ENCODE measurements at places on chromosomes 16 and 17.

GRCh38 chr17:50618300-50618699 lies 16.4 kb upstream of the ABCC3 start:
- no peak for DNase-seq

DNA sequence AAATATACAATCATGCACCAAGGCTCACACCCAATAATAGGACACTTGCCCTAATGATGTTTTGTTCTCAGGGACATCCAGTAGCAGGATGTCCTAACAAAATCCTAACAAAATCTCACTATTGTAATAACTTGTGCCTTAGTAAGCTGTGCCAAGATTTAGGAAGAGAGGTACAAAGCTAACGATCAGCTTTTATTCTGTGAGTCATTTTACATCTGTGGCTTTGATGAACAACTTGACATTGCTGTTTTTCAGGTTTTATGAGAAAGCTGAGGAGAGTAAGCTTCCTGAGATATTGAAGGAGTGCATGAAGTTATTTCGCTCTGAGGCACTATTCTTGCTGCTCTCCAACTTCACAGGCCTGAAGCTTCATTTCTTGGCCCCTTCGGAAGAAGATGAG lies 18.9 kb downstream of the OGFOD1 start:
- DNase-seq: no peak

DNA sequence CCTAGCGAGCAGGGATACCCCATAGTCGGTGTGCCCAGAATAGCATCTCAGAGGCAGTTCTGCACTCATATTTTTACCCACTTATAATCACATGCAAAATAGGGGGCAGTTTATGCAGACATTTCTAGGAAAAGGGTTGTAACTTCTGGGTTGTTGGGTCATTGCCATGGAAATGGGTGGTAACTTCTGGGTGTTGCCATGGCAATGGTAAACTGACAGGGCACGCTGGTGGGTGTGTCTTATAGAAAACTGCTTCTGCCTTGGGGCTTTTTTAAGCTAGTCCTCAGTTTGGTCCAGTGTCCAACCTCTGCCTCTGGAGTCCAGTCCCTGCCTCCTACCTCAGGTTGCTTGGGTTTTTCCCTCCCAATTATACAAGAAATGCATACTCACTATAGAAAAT lies 7.4 kb upstream of the SPAG9 start:
- DNase-seq: no peak

GRCh38 chr16:22324787-22325597 lies 27.8 kb downstream of the POLR3E start:
- no peak for DNase-seq

DNA sequence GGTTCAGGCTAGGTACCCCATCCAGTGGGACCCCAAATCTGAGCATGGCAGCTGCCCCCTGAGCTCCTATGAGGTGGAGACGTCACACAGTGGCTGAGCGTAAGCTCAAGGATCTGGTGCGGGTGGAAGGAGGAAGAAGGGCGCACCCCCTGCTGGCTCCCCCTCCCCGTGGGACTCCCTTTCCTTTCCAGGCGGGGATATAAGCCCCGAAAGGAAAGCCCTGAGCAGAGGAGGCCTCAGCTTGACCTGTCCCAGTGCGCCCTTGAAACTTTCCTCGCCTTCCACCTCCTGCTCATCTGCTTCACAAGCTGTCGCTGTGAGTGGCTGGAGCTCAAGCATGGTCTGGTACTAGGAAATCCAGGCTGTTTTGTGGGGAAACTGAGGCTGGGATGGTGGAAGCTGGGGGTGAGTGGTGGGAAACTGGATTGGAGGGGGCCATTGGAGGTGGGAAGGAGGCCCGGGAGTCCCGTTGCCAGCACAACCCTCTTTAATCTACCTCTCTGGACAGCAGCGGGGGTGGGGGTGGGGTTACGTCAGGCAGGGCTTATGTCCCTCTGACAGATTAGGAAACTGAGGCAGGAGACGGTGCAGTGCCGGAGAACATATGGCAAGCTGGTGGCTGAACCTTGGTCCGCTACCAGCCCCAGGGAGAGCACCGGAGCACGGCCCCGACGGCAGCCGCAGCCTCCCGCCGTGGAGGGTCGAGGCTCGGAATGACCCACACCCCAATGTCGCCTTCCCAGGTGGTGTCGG lies 92.3 kb upstream of the TMEM97 start:
- DNase-seq: no peak

GRCh38 chr16:67383284-67383683 lies 10.0 kb downstream of the TPPP3 start:
- DNase-seq: no peak

DNA sequence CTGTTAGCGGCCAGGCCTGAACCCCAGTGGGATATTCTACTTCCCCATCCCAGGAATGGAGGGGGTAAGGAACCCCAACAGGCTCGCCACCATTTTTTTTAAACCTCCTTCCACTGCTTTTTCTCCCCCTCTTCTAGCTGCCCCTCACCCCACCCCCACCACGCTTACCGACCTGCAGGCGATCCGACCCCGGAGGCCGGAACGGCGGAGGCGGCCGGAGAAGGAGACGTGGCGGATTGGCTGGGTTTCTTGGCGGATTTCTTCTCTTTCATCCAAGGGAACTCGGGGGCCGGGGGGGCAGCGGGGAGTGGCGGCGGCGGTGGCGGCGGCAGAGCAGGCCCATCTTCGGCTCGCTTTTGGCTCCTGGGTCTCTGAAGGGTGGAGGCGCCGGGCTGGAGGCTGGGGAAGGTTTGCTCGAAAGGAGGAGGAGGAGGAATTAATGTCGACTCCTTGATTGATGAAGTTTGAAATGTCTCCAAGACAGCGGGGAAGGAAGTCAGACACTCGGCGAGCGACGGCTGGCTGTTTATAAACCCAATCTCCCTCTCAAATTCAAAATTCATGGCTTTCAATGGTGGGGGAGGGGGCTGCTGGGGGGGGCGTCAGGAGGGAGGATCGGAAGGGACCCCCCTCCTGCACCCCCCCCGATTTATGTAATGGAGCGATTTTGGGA lies 424 bp downstream of the HOXB2 start:
- no peak for DNase-seq

DNA sequence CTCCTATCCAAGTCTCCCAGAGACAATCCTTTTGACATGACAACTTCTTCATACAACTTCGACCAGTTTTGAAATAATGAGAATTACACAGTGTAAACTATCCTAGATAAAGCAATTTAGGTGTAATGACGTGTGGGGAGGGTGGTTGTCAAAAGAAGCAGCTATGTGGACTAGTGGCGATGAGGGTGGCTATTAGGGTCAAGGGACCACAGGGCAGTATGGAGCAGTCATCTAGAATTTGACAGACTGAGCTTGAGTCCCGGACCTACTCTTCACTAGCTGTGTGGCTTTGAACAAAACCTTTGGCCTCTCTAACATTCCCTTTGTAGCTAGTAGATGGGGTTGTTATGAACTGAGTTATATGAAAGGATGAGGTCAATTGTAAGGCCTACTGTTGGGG lies 247.1 kb downstream of the HAPSTR1 start:
- DNase-seq: no peak

DNA sequence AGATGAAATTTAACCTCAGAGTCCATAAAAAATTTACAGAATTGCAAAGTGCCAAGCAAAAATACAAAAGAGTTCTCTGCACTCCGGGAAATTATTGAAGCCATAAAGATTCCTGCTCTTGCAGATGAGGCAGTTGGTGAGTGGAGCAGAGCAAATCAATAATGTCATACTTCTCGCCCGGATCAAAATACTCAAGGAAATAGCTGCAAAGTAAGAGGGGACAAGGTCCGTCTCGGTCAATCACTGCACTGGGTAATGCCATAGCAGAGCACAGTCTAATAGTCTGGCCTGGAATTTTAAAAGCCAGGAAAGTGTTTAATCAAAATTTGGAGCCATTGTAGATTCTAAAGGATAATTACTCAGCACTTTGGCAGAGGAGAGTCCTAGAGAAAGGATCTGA lies 58.9 kb downstream of the GP2 start:
- no peak for DNase-seq

GRCh38 chr17:622356-622755 lies 92.3 kb downstream of the VPS53 start:
- no peak for DNase-seq

DNA sequence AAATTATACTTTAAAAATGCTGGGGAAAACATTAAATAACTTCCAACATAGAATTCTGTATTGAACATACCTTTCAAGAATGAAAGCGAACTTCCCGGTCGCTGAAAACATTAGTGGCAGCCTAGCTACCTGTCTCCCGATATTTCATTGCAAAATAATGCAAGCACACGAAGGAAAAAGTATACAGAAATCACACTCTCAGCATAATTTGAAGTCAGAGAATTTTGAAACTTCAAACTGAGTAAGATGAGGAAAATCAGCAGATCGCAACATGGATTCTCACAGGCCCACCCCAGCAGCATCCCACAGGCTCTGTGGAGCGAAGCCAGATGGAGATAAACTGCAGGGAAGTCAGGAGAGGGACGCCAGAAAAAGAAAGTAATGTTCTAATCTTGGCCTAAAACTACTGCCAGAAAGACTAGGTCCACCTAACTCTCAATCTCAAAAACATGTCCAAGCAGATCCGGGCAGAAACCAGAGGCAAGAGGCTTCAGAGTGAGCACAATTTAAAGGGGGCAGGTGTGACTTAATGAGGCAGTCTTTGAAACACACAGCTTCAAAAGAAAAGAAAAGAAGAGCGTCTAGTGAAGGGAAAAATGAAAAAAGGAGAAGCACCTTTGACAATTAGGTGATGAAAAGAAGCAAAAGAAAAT lies 4.8 kb upstream of the GOSR1 start:
- DNase-seq: no peak

GRCh38 chr17:19003543-19004420 lies 782 bp downstream of the FAM83G start:
- peak; percentile 40 for DNase-seq

DNA sequence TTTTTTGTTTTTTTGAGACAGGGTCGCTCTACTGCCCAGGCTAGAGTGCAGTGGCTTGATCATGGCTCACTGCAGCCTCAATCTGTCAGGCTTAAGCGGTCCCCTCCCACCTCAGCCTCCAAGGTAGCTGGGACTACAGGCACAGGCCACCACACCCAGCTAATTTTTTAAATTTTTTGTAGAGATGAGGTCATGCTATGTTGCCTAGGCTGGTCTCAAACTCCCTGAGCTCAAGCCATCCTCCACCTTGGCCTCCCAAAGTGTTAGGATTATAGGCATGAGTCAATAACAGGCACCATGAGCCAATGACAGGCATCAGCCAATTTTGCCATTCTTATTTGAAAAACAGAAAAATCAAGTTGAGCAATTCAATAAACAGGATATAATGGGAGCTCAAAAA lies 125.0 kb downstream of the SPAG9 start:
- DNase-seq: no peak

GRCh38 chr16:53073022-53073421 lies 18.2 kb downstream of the CHD9 start:
- DNase-seq: no peak

GRCh38 chr17:41406205-41406604 lies 8.8 kb upstream of the KRT31 start:
- DNase-seq: no peak

DNA sequence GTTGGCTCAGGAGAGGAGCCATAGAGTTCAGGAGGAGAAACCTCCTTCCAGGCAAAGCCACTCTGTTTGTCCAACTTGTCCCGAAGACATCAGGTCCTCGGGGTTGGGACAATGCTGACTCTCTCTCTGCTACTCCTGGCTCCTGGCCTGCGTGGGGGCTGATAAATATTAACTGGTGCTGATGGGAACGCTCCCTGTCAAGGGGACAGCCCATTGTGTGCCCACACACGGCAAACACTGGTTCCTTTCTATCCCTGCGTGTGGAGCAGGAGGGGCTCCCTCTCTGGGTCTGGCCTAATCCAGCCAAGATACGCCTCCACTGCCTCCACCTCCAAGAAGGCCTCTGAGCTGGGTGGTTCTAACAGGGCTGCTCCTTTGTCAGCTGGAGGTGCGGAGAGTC lies 4.4 kb downstream of the KIF19 start:
- DNase-seq: no peak

- no peak for DNase-seq
Observed at GRCh38 chr17:16343569-16343968, 9.7 kb downstream of the CENPV start.

- DNase-seq: no peak
Observed at GRCh38 chr17:77558846-77559626, 399.5 kb upstream of the TNRC6C start.
